ENCODE measurements at places on chromosomes 6 and 20.

DNA sequence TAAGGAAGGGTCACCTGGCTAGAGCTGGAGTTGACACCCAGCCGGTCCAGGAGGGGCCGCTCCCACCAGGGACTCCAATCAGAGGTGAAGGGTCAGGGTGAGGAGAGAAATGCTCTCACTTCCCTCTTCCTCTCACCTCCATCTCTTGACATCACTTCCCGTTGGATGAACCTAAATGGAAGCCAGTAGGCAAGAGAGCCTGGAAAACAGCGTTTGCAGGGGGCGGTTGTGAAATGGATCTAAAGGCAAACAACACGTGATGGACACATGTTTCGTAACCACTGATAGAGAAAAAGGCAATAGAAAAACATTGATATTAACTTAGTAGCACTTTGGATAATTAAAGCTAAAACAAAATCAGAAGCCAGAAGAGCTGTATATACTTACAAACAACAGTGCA, 105.6 kb upstream of the FOXA2 start:
- DNase-seq: no peak

DNA sequence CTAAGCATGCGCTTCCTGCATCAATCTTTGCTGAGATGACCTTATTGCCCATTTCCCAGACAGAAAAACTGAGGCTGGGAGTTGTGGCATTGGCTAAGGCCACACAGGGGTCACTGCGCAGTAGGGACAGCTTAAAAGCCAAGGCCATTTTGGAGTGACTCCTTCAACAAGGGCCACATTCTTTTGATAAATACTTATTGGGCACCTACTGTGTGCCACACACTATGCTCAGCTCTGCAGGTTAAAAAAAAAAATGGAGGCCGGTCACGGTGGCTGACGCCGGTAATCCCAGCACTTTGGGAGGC, 108.6 kb downstream of the CEBPB start:
- no peak for DNase-seq

- no peak for DNase-seq
Measured at GRCh38 chr6:165987483-165988301, 180.0 kb downstream of the TBXT start.

GRCh38 chr6:131890091-131890490, 61.1 kb downstream of the CCN2 start:
- no peak for DNase-seq

GRCh38 chr6:42316981-42317380, 99.3 kb upstream of the MRPS10 start:
- no peak for DNase-seq

- no peak for DNase-seq
Measured at GRCh38 chr6:139748353-139749146, 374.1 kb upstream of the CITED2 start.

- DNase-seq: no peak
Measured at GRCh38 chr6:106474466-106474865, 113.9 kb downstream of the CRYBG1 start.

GRCh38 chr20:10960416-10960815, 286.6 kb upstream of the JAG1 start:
- no peak for DNase-seq

DNA sequence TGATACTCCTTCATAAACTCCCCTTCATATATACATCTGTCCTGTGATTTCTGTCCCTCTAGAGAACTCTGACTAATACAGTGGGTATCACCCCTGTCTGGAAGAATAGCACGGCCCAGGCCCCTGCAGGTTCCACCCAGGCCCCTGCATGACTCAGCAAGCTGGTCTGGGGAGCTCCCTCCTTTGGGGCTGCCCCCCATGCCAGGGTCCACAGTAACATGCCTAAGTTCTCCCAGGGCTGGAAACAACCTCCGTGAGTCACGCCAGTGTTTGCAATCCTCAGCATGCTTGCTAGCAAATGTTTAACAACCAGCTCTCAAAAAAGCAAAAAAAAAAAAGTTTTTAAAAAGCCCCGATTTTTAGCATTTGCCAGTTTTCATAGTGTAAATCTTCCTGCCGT, 134.3 kb upstream of the CDH4 start:
- no peak for DNase-seq

DNA sequence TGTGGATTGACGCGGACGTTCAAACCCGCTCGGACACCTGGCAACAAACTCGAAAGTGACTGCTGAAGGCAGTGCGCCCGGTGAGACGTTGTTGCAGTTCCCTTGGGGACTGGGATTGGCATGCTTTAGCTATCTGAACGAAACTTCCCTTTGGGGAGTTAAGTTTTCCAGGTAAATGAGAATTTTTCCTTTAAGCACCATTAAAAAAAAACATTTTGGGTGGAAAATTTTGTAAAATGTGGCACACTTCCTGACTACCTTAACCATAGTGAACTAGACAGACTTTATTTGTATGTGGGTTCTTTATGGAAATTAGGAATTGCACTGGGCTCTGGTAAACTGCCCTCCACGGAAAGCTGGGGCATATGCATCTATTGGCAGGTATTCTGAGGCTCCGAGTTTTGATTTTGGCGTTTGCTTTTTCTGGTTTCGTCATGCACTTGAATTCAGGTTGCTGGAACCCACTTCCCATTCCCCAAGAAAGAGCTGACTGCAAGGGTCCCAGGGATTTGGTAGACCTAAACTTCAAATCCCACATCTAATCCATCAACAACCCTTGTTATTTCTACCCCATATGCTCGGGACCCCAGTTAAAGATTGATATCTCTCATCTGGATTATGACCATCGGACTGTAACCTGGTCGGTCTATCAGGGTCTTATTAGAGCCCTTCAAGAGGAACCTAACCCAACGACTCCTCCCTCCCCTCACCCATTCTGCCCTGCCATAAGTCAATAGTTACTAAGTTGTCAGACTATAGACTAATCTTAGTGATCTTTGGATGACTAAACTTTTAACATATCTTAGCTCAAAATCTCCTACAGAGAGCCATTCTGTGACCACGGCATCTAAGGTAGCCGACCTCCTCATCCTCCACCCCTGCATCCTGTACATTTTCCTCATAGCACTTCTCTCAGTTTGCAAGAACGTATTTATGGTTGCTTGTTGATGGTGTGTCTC, 800 bp upstream of the DYNLT1 start:
- no peak for DNase-seq

DNA sequence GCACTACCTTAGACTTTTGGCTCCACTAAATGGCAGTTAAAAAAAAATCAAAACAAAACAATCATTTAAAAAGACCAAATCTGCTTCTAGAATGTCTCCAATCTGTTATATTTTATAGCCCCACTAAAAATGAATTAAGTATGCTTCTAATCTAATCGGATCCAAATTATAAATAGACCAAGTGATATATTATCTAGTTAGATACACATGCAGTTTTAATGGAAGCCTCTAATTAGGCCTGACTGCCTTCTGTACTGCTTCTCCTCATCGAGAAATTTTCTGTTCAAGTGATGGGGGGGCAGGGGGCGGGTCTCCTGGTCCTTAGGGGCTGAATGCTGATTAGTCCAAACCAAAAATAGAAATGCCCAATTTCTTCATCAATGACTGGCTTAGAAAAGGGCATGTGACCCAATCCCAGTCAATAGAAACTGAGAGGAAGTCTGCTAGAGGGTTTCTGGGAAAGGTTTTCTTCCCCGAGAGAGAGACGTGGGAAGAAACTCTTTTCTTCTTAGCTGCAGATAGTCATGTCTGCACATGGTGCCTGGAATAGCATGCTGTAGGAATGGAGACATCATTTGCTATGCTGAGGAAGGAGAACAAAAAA, 6.9 kb downstream of the SESN1 start:
- DNase-seq: no peak

- DNase-seq: no peak
Measured at GRCh38 chr20:25353747-25354705, 36.6 kb downstream of the ABHD12 start.

DNA sequence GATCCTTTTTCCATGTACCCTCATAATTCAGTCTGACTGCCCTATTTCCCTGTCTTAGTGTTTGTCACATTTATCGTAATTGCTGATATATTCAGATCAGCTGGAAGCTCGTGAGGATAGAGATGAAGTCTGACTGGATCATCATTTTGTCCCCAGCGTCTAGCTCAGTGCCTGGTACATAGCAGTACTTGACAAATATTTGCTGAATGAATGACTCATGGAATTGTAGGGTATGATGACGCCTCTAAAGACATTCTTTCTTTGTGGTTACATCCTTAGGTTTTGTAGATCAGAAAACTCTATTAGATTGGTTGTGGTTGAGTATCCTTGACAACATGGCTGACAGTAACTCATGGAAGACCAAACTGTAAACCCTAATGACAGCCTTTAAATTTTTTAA, 68.9 kb downstream of the MTHFD1L start:
- DNase-seq: no peak

DNA sequence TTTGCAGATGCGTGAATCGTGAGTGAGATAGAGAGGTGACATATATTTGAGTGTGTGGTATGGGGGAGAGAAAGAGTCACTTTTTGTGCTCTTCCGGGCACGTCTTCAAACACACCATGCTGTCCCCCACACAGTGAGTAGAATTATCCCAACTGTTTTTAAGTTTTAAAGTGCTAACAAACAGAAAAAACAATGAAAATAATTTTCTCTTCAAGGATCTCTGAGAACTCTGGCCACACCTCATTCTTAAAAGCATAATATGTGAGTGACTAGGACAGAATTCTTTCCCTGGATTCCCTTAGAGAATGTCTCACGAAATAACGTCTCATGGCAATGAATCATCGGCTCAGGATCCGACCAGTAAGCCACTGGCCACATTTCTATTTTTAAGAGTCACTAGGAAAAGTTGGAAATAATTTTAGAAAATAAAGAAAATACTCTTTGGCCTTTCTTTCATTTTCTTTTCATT, 235.7 kb upstream of the ZNF217 start:
- no peak for DNase-seq

GRCh38 chr20:4625687-4626086, 96.0 kb upstream of the PRND start:
- no peak for DNase-seq

DNA sequence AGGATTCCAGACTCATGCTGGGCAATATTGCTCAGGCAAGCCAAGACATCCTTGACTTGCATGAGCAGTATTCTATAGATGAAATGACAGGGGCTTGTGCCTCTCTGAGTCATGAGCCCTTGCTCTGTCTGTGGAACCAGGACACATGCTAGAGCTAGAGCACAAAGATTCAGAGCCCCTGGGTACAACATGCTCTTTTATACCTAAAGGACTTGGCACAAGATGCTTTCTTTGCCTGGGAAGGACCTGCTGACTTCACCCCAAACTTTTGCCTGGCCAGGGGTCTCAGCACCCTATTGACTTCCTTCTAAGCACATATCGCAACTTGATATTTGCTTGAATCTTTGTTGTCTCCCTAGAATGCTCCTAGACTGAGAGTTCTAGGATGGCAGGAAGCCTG, 27.4 kb downstream of the TGM6 start:
- DNase-seq: no peak

- DNase-seq: no peak
Measured at GRCh38 chr6:94588301-94588700, 989.0 kb upstream of the MANEA start.

GRCh38 chr6:54076159-54076789, 35.0 kb upstream of the MLIP start:
- DNase-seq: no peak

GRCh38 chr6:110520209-110520965, 44.0 kb upstream of the SLC22A16 start:
- DNase-seq: no peak

- no peak for DNase-seq
Measured at GRCh38 chr6:41596096-41596685, 42.1 kb upstream of the MDFI start.

GRCh38 chr6:134240665-134241431, 77.1 kb downstream of the SGK1 start:
- peak; percentile 86 for DNase-seq

- no peak for DNase-seq
Measured at GRCh38 chr6:158565482-158566040, 5.7 kb downstream of the TMEM181 start.

- DNase-seq: no peak
Measured at GRCh38 chr6:41088451-41088850, 15.7 kb downstream of the NFYA start.

- DNase-seq: no peak
Measured at GRCh38 chr20:10324198-10324847, 105.7 kb downstream of the SNAP25 start.

GRCh38 chr6:158387036-158387435, 74.8 kb downstream of the TULP4 start:
- DNase-seq: peak; percentile 30

DNA sequence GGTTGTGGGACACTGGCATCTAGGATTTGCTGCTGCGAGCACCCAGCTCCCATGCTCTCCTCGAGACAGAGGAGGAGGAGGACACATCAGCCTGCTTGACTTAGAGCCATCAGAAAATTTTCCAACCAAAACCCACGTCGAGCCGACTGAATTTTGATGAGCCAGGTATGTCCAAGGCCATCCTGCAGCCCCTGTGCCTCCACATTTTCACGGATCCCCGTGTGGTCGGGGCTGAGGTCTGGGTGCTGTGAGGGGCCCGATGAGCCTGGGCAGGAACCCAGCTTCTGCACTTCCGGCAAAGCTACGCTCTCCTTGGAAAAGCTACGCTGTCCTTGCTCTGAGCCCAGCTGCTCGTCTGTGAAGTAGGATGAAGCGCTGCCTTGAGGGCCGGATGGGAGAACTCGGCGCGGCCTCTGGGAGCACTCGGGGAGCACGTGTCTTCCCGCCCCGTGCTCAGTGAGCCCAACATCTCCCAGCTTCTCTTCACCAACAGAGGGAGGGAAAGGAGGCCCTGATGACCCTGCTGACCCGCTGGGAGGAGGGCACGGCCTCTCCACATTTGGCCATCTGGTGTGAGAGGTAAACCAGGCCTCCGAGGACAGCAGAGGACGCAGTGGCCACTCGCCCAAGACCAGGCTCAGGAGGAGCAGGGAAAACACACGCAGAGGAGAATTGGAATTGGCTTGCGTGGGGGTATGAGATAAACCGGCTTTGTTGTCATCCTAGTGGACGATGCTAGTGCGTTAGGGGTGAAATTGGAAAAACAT, 33.9 kb downstream of the PSMG4 start:
- DNase-seq: no peak

DNA sequence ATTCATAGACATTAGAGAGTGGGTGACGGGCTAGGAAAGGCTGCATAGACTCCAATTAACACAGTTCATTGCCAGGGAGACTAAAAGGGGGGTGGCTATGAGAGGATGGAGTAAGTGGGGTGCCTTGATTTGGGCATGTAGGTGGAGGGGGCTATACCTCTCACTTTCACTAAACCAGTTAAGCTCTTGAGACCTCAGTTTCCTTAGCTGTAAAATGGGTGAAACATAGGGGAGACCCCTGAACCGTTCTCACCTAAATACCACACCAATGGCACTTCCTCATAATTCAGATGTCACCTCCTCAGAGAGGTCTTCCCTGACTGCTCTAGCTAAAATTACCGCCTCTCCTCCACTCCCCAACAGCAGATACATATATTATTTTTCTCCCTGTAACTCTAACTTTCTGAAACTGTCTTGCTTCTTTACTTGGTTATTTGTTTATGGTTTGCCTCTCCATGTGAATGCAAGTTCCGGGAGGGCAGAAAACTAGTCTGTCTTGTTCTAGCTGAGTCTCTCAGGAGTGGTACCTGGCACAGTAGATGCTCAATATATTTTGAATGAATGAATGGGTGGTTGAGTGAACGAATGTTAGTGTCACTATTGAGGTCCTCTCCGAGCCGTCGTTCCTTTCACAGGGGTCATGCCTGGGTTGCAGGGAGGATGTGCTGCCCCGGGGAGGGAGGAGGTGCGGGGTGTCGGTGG, 615 bp upstream of the EYA2 start:
- no peak for DNase-seq

Measured in naive B cell (primary cell).